ENCODE measurements at places on chromosomes 7 and 10.
A peak's percentile ranks its signal among the peaks of the same experiment; 100 is the strongest.

DNA sequence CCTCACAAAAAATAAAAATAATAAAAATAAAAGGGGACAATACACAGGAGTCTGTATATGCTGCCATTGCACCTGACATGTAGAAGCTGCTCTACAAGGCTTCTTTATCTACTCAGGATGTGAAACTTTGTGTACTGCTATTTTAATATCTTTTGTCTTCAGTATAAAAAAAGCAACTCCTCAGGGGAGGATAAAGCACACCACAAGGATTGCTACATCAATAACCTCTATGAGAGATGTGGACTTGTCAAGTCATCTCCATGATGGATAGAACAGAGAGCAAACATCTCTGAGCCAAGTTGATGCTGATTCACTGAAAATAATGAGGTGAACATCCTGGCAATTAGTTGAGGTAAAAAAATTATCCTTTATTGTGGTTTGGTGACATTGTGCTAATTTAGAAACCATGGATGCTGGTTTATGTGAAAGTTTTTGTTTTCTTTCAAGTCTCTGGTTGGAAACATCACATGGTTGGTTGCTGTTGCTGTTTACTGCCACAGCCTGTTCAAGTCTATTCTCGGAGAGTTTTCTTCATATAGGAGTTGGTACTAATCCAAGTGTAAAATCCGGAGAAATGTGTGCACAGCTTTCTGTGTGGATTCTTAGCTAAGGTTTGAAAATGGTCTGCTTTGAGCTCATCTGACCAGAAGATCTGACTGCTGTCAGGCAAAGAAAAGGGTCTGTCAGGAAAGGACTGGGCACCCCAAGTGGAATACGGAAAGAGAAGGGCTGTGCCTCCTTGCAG, 1.5 kb upstream of the HECW1 start:
- no peak for DNase-seq

- no peak for DNase-seq
Observed at GRCh38 chr10:110017052-110017451, 9.3 kb downstream of the ADD3 start.

- no peak for DNase-seq
Observed at GRCh38 chr7:75604408-75604807, 112.3 kb downstream of the SPDYE5 start.

- DNase-seq, result no peak
Observed at GRCh38 chr10:486666-487322, 202.7 kb downstream of the DIP2C start.

GRCh38 chr7:81221527-81222217, 302.8 kb upstream of the SEMA3C start:
- DNase-seq, result no peak

GRCh38 chr10:16986406-16987205, 143.0 kb downstream of the CUBN start:
- DNase-seq, result no peak

GRCh38 chr7:132364226-132364625, 212.0 kb downstream of the PLXNA4 start:
- DNase-seq, result no peak

- DNase-seq, result no peak
Observed at GRCh38 chr10:125115409-125115808, 45.0 kb downstream of the CTBP2 start.

DNA sequence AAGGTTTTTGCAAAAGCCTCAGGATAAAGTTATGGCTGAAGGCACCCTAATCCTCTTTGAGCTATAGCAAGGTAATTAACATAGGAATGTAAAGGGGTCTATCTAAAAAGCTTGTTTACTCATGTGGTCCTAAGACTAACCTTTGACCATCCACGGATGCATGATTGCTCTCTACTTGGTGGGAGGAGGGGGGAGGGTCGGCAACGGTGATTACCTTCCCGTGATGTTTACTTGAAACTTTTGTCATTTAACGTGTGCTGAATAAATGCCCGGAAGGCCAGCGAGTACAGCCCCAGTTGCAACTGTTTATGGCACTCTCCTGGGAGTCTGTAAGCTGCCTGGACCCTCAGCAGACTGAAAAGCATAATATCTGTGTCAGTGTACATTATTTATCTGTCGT, 78.9 kb upstream of the GPR22 start:
- no peak for DNase-seq

DNA sequence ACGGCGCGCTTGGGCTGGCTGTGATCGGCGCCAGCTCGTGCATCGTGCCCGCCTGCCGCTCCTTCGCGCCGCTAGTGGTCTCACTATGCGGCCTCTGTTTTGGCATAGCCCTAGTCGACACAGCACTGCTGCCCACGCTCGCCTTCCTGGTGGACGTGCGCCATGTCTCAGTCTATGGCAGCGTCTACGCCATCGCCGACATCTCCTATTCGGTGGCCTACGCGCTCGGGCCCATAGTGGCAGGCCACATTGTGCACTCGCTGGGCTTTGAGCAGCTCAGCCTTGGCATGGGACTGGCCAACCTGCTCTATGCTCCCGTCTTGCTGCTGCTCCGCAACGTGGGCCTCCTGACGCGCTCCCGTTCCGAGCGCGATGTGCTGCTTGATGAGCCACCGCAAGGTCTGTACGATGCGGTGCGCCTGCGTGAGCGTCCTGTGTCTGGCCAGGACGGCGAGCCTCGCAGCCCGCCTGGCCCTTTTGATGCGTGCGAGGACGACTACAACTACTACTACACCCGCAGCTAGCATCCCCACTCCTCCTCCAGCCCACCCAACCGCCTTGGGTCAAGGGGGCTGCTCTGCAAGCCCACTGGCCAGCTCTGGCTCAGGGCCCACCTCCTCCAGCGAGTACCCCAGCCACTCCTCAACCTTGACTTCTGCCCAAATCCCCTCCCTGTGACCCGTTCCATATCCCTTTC, 1.9 kb downstream of the SLC18A3 start:
- no peak for DNase-seq

GRCh38 chr10:3774018-3774813, 10.8 kb downstream of the KLF6 start:
- DNase-seq, result no peak

GRCh38 chr10:126127481-126128029, 231.2 kb downstream of the FANK1 start:
- no peak for DNase-seq

DNA sequence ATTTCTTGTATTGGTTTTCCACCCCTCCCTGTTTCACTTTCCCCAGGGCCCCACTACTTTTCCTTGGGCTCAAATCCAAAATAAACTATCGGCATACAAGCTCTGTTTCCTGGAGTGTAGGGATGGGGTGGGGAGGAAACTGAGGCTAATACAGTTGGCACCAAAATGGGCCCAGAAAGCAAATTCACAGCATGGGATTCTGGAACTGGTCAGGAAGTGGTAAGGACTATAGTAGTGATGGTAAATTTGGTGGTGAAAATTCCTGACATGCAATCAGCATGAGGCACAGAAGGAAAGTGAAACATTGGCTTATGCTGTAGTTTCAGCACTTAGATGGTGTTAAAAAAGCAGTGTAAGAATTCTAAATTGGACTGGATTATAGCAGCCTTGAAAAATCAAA, 8.7 kb upstream of the SAMD9L start:
- DNase-seq, result no peak

- no peak for DNase-seq
Observed at GRCh38 chr7:99076615-99077014, 67.3 kb downstream of the SMURF1 start.

GRCh38 chr10:92111336-92111939, 179.4 kb downstream of the CPEB3 start:
- DNase-seq, result no peak

DNA sequence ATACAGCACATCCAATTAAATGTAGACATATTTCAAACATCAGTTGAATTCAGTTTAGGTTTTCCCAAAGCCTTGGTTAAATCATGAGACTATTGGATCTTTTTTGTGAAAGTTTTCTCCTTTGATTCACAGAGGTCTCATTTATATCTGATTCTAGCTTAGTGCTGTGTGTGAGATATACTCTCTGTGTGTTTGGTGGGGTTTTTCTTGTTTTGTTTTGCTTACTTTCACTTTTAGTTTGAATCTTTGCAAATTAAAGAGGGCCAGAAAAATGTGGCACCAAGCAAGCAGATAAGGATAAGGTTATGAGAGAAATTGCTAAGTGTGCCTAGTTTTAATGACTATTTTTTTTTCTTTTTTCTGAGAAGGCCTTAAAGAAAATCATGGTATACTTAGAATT, 12.6 kb upstream of the OR6B1 start:
- no peak for DNase-seq

DNA sequence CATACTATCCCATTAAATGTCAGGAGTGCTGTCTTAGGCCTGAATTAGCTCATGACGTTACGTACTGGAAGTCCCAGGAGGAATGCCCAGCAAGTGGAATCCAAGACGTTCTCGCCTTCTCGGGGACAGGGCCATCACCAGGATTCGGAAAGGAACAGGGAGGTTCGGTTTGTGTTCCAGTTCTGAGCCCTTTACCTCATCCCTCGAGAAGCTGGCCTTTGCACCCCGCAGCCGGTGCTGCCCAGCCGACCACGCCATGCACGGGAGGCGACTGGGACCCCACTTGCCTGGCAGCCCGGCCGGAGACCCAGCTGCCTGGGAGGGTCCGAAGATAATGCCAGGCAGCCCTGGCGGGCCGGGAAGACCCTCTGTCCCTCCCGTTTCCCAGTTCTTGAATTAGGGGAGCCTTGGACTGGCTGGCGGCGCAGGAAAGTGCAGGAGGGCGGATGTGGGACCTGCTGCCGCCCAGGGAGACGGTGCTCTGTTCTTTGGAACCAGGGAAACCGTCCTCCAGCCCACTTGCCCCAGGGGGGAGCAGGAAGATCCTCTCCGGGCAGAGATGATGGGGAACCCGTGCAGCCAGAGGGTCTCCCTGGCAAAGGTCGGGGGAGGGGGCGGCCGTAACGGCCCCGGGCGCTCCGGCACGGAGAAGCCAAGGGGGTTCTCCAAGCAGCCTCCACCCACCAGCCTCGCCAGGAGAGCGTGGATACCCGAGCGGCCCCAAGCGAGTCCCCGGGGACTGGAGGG, 671 bp upstream of the CHST3 start:
- no peak for DNase-seq

GRCh38 chr10:70681731-70682005, 9.4 kb downstream of the ADAMTS14 start:
- DNase-seq, result no peak

GRCh38 chr10:108443636-108444035, 1279.1 kb upstream of the SORCS1 start:
- no peak for DNase-seq

- DNase-seq, result no peak
Observed at GRCh38 chr7:25037325-25037724, 57.3 kb upstream of the OSBPL3 start.

- no peak for DNase-seq
Observed at GRCh38 chr10:44292390-44293002, 92.4 kb downstream of the CXCL12 start.

DNA sequence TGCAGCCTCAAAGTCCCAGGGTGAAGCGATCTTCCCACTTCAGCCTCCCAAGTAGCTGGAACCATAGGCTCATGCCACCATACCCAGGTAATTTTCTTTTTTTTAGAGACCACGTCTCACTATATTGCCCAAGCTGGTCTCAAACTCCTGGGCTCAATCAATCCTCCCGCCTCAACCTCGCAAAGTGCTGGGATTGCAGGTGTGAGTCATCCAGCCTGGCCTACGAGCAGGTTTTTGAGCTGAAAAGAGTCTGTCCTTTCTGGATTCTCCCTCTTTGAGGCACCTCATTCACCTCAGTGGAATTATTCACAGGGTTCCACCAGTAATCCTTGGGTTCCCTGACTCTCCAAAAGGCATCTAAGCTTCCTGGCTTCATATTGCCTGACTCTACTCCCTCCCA, 7.6 kb upstream of the LEP start:
- no peak for DNase-seq

GRCh38 chr7:31642681-31643115, 44.3 kb upstream of the PPP1R17 start:
- DNase-seq, result no peak

GRCh38 chr7:42241424-42241823, 4.4 kb upstream of the GLI3 start:
- no peak for DNase-seq

DNA sequence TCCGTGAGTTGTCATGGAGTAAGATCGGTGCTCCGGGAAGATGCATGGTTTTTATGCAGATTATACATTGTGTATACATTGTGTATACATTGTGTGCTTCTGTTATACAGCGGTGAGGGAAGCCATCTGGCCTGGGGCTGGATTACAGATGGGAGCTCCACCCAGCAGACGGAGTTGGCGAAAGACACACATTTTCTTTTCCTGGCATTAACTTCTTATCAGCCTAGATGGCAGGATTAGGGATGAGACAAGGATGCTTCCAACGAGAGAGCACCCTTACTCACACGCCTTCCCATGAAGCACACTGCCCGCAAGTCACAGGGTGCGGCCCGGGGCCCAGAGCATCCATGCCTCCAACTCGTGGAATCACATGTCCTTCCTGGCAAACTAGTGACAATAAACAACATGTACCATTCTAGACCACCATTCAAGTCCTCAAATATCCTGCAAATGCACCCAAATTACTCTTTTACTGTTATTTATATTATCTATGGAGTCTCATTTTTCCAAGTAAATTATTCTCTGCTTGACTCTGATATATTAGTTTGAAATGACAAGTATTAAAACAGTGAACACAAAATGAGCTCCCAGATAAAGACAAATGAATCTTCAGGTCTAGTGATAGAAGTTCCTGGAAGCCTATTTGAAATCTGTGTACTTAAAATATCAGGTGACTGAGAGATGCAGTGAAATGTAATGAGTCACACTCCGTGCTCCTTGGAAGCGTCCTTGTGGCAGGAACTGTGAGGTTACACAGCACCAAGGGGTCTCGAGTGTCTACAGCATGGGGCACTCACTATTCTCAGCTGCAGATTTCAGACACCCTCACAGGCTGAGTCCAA, 29.8 kb upstream of the PPP2R2D start:
- no peak for DNase-seq

- DNase-seq, result peak; percentile 21
Observed at GRCh38 chr10:103458720-103459119, at the start of gene CALHM1. Gene CALHM1, minus strand, starts transcription at chr10:103458900. Its CDS starts 149 bp downstream, at chr10:103458751.

DNA sequence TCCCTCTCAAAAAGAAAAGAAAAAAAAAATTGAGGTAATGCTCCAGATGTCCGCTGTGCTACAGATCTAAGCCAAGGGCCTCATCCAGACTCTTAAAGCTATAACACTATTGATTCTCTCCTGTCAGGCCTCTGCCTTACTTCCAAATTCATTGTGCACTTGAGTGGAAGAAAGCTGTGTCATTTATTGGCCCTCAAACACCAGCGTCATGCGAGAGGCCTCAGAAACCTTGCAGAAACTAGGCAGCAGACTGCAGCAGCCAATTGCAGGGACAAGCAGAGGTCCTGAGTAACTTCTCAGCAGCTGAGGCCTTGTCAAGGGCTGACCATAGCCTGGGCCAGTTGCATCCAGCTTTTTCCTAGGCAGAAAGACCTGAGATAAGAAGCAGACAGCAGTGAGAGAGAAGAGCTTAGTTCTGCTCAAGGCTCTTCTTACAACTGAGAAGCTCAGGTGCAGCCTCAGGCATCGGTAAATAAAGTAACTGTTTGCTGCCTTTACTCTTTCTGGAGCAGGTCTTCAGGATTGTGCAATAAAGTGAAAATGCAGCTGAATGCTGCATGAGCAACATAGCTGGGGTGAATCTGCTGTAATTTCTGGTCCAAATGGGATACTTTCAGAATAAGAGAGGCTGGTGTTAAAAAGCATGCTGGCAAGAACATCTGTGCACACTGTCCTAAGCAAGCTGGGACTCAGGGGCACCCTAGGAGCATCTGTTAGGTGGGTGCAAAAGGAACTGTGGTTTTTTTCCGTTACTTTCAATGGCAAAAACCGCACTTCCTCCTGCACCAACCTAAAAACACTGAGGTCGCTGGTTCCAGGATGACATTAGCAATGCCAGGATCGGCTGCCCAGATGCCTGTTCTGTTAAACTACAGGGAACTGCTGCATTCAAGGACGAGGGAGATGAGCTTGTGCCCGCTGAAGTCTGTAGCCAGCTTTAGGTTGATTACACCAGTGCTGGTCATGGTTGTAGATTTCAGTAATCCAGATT, 181.8 kb upstream of the PFKP start:
- no peak for DNase-seq

- no peak for DNase-seq
Observed at GRCh38 chr7:141559961-141560360, 8.8 kb downstream of the AGK start.
